ENCODE measurements at places on chromosomes 2 and 18.
A peak's percentile ranks its signal among the peaks of the same experiment; 100 is the strongest.

GRCh38 chr2:45469314-45470099, 141.6 kb downstream of the SRBD1 start:
- DNase-seq = no peak

GRCh38 chr2:152236191-152236925, 60.8 kb upstream of the STAM2 start:
- DNase-seq = no peak

GRCh38 chr2:231611273-231612108, 18.8 kb downstream of the TEX44 start:
- peak; percentile 37 for DNase-seq

GRCh38 chr2:127330753-127331152, 36.8 kb upstream of the ERCC3 start:
- DNase-seq = no peak

DNA sequence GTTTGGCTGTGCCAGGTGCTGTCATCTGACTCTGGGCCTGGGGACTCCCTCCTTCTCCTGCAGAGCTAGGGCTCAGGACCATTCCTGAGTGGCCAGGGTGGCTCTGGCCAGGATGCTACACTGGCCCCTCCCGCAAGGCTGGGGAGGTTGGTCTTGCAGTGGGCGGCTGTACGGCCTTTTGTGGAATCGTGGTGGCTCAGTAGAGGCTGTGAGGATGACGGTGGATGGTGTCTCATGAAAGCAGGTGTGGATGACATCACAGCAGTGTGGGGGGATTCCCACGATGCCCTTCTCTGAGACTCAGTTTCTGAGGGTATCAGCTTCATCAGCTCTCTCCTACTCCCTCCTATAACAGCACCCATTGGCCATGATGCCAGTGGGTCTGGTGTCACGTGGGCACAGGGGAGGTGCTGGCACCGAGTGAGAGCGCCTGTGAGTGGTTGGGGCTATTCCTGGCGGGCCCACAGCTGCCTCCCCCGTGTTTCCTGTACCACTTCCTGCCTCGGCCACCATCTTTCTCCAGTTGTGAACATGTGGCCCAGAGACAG, 144.2 kb upstream of the HDAC4 start:
- DNase-seq = peak; percentile 38

DNA sequence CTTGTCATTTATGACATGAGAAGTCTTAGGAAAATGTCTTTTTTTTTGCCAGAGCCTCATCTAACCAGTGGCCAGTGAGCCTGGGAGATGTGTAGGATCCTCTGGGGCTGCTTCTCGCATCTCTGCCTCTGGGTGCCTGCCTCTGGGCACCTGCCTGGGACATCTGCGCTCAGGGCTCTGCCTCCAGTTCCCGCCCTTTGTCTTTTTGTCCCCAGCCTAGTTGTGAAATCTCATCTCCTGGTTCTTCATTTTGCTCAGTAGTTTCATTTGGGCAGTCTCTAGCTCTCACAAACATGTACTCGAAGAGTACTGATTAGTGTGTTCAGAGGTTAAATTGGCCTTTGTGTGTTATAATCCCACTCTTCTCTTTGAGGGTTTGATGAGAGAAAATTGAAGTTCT, 92.0 kb downstream of the LTBP1 start:
- no peak for DNase-seq

GRCh38 chr2:222733846-222734702, 62.6 kb downstream of the MOGAT1 start:
- no peak for DNase-seq

DNA sequence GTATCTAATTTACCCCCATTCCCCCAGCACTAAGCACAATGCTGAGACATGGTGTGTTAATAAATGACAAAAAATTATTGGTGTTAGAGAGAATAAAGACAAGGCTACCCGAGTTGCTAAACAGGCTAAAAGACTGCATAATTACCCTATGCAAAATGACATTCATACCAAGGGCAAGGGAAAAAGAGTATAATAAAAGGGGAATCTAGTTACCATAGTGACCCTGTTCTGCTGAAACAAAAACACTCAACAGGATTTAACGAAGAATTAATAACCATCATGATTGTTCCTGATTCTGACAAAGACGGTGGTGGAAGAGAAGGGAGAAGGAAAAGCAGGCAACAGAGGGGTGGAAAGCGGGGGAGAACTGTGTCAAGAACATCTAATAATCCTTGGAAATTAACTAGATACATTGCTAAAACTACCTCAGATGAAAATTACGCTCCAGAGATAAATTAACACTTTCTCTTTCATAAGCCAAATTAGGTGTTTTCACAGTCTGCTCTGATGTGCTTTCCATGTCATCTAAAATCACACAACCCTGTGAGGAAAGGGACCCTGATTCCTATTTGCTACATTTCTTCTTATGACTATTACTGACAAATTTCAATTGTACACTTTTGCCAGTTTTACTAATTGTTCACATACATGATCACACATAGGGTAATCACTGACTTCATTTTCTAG, 25.5 kb downstream of the TTR start:
- no peak for DNase-seq

- no peak for DNase-seq
Observed at GRCh38 chr2:65881592-65881991, 449.2 kb upstream of the SPRED2 start.

DNA sequence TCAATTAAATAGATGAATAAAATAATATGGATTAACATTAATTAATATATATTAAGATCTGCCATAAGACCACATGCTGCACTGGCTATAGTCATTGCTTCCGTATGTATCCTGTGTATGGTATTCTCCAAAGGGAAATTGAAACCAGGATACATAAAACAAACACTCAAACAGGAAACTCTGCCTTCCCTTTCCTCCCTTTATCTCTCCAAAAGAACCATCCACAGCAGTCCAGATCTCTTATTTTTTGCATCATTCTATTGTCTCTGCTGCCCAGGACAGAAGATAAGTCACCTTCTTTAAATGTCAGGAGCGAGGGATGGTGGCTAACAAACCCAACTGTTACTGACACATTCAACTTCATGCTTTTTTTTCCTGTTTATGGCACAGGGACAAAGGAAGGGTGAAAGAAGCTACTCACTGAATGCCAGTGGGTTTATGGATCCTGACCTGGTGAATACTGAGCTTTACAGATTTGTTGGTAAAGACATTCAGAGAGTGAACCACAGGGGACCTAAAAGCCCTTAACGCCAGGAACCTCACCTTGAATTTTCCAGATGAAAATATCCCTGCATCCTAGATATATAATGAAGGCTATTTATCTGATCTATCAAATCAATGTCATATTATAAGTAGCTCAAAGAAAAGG, 67.5 kb downstream of the CSRNP3 start:
- DNase-seq = no peak

DNA sequence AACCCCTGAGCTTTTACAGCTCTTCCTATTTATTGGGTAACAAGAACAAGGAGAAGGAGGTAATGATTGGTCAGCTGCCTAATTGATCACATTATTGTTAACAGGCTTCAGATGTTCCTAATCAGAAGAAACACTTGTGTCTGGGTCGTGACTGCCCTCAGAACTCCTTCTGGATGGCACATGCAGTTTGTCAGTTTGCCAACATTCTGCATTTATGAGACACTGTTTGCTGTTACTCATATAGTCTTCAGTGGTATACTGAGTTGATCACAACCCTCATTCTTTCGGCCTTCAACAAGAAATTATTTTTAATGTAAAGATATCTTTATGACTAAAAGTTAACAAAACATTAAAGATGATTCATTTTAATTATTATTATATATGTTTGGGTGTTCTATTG, 95.7 kb upstream of the DOCK10 start:
- DNase-seq = no peak

DNA sequence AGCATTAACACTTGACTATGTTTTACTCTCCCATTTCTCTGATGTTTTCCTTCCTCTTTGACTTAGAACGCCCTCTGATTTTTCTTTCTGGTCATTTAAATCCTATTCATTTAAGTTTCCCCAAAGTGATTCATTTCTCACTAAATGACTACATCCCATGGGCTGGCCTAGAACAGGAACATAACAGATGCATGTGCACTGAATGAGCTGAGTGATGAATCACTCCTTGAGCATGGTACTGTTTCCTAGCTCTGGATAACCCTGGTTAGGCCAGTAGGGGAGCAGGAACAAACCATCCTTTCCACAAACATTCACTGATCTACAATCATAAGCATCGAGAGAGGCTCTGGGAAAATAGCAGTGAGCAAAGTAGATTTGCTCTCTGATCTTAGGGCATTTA, 221.9 kb upstream of the SETBP1 start:
- no peak for DNase-seq

- DNase-seq = no peak
Observed at GRCh38 chr2:42516418-42516901, 22.7 kb upstream of the KCNG3 start.

- DNase-seq = no peak
Observed at GRCh38 chr2:127308586-127309138, 14.7 kb upstream of the ERCC3 start.

GRCh38 chr2:144198116-144198515, 321.8 kb downstream of the ZEB2 start:
- DNase-seq = no peak

DNA sequence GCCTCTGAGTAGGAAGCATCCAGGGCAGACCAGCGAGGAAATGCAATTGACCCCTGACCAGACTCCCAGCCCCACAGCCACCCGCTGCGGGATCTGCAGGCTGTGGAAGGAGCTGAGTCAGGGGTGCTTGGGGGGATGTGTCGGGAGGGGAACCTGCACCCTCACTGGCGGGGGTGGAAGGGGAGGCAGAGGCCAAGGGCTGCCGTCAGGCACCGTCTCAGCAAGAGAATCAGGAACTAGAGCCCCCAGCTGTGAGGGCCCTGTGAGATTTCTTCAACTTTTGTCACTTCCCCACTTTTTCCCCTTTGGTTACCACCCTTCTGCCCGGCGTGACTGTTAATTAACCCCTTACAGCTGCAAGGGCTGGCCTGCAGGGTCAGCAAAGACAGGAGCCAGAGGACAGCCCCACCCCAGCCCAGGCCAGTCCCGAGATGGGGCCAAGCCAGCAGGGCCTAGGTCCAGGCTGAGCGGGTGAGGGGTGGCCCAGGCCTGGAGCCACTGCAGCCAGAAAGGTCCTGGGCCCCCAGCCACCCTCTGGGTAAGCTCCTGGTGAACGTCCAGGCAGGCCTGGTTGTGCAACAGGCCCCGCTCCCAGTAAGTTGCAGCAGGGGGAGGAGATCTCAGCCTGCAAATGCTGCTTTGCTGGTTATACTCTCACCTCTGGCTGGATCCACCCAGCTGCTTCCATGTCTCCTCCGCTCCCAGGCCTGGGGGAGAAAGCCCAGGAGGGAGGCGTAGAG, 147.0 kb upstream of the ID2 start:
- no peak for DNase-seq

- no peak for DNase-seq
Observed at GRCh38 chr2:65577654-65578053, 145.3 kb upstream of the SPRED2 start.

DNA sequence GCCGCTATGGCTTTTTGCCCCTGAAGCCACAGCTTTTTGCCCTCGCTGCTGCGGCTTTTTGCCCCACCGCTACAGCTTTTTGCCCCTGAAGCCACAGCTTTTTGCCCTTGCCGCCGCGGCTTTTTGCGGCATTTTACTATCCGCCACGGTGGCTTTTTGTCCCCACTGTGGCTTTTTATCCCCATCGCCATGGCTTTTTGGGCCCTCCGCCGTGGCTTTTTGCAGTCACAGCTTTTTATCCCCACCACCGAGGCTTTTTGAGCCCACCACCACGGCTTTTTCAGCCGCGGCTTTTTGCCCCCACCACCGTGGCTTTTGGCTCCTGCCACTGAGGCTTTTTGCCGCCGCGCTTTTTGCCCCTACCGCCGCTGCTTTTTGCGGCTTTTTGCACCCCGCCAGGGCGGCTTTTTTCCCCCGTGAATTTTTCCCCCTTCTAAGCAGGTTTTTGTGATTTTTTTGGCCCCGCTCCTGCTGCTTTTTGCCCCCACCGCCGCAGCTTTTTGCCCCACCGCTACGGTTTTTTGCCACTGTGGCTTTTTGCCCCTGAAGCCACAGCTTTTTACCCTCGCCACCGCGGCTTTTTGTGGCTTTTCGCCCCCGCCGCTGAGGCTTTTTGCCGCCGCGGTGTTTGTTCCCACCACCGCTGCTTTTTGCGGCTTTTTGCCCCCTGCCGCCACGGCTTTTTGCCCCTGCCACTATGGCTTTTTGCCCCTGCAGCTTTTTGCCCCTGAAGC, 2797.2 kb upstream of the TEKT4 start:
- no peak for DNase-seq

GRCh38 chr2:215540658-215541057, 104.8 kb upstream of the FN1 start:
- no peak for DNase-seq

DNA sequence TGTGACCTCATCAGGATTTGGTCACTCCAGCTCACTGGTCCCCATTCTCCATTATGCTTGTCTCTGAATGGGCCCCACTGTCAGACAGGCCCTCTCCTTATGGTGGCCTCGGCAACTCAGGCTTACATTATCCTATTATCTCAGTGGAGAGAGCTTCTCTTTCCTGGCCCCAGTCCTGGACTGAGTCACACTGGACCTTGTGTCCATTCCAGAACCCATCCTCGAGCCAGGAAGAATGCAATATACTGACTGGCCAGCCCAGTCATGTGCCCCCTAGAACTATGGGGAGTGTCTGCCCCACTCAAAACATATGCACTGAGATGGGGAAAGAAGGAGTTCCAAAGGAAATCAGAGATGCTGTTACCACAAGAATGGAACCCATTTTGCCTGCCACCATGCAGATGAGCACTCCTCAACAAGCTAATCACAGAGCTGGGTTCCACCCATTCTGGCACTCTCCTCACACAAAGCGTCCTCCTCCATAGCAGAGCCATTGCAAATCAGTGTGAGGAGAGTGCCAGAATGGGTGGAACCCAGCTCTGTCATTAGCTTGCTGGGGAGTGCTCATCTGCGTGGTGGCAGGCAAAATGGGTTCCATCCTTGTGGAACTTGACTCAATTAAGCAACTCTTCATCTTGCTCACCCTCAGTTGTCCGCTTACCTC, 71.9 kb downstream of the CHRNA1 start:
- no peak for DNase-seq

DNA sequence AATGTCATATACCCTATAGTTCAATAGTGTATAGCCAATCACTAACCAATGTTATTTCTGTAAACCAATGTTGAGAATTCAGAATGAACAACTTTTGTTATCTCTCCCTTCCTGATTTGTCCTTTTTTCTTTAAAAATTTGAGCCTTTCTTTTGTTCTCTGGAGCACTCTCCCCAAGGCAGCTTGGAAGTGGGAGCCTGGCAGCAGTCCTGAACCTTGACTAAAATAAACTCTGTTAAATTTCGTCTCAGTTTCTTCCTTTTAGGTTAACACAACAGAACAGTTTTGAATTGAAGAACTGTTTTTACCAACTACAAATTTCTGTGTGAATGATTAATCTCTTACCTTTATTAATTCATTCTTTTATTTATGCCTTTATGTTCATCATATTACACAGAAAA, 35.9 kb downstream of the CD302 start:
- no peak for DNase-seq

- DNase-seq = no peak
Observed at GRCh38 chr18:3380384-3380961, 69.5 kb upstream of the TGIF1 start.

DNA sequence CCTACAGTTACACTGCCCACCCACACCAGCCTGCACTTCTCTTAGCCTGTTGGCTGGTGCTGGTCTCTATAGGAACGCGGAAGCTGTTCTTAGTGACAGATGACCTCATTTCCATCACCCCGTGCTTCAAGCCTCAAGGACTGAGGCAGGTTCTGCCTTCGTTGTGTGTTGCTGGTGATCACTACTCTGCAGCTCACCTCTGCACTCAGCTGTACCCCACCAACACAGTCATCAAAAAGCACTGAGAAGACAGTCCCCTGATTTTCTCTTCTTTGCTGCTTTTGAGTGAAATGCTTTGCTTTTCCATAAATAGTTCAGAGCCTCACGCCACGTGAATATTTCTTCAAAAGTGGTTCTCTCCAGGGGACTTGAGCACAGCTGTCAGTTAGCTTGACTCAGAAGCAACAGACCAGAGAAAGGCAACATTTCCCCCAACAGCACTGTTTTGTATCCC, 225.7 kb upstream of the CCDC150 start:
- no peak for DNase-seq
